ENCODE measurements at places on chromosomes 7 and 10.

DNA sequence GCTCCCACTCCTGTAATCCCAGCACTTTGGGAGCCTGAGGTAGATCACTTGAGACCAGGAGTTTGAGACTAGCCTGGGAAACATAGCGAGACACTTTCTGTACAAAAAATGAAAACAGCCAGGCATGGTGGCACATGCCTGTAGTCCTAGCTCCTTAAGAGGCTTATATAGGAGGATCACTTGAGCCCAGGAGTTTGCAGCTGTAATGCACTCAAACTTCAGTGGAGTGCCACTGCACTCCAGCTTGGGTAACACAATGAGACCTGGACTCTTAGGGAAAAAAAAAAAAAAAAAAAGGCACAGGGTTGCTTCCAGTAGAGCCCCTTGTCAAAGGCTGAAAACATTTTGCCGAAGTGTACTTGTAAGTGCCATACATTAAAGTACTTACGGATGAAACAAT, 195.3 kb downstream of the PHTF2 start:
- no peak for DNase-seq

GRCh38 chr10:110995301-110995700, 75.9 kb downstream of the SHOC2 start:
- DNase-seq, result no peak

DNA sequence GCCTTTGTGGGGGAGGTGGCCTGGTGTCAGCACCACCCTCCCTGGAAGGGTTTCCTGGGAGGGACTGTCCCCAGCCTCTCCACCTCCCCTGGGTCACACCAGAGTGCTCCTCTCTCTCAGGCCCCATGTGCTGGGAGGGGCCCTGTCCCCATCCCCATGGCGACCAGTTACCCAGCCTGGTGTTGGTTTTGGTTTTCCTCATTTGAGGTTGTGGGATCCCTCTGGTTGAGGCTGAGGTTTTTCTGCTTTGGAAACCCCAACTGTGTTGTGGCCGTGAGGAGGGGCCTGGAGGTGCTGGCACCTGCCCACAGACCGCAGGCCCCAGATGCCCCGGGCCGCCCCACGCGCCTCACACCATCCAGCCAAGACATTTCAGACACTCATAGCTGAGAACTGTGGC, 106.3 kb downstream of the GRK5 start:
- DNase-seq, result no peak

DNA sequence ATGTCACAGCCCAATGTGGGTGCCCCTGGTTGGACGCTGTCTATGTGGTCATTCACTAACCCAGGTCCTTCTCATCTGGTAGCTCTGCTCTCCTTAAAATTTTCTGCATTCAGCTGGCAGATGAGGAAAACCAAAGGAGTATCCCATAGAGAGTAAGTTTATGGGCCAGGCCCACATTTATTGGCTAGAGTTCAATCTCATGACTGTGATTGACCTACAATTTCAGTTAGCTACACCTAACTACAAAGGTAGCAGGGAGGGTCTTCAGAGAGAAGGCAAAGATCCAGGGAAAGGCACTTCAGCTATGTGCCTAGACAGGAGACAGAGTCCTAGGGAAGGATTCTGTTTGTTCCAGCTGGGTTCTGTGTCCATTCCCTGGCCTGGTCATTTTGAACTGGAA, 23.7 kb upstream of the PPIF start:
- no peak for DNase-seq

GRCh38 chr10:1673568-1674345, 63.6 kb downstream of the ADARB2 start:
- DNase-seq, result no peak

Measured in NCI-H2107 (cell line).